AG09309 (cell line): ENCODE measurements at places on chromosomes 13 and 19.

GRCh38 chr13:58480061-58480460 lies 848.5 kb downstream of the PCDH17 start:
- no peak for DNase-seq

DNA sequence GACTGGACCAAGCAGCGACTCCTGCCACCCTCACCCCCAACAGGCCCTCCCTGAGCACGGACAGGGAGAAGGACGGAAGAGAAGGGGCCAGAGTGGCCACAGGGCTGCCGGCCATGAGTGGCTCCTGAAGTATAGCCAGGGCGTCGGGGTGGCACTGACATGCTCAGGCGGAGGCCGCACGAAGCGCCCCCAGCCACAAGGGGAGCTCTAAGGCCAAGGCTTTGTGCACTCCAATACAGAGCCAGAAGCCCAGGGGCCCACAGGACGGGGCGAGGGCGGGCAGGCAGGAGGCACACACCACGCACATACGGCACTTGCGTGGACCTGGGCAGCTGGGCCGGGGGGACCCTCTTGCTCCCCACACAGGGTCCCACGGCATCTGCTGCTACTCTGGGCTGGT lies 52.0 kb downstream of the KLF2 start:
- no peak for DNase-seq

- no peak for DNase-seq
Observed at GRCh38 chr13:50466456-50466855, 377.0 kb downstream of the DLEU7 start.

DNA sequence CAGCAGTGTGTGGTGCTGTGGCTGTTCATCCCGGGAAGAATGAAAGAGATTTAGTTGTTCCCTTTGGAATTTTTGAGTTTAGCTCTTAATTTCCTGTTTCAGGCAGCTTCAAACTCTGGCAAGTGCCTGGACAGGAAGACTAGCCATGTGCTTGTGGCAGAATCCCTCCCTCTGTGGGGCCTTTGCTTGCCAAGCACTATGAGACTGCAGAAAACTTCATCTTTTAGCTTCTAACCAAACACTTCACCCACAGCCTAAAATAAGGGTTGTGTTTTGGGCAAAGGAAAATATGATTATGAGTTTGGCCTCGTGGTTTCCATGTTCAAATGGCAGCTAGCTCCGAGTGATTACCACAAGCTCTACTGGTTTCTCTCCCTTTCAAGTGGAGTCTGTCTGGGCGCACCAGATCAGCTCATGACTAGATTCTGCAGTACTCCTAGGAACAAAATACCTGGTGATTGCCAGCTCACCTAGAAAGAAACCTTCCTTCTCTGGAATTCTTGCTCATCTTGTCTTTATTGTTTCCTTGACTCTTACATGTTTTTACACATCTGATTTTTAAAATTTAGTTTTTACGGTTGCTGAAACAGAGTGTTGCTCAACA lies 707.5 kb downstream of the SLITRK6 start:
- DNase-seq: no peak

- DNase-seq: no peak
Observed at GRCh38 chr13:86572115-86572514, 772.9 kb upstream of the SLITRK6 start.

DNA sequence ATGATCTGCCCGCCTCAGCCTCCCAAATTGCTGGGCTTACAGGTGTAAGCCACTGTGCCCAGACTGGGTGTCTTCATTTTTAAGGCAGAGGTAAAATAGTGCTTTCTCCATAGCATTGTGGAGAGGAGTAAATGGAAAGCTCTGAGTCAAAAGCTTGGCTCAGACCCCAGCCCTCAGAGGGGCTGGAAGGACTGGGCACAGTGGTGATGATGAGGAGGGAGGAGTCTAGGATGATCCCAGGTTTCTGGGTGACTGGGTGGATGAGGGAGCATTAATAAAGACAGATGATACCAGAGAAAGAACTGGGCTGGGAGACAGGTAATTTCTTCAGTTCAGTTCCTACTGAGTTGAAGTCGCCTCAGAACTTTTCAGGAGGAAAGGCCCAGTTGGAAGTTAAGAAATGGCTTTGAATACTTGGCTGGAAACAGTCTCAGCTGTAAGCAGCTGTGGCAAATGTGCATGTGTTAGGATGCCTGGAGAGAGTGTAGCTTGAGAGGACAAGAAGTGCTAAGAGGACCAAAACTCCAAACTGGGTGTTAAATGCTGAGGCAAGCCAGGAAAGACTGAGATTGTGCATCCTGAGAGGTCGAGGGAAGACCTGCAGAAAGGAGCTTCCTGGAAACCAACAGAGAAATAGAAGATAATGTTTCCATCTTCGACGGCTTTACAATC lies 37.1 kb upstream of the MEDAG start:
- no peak for DNase-seq

- DNase-seq: no peak
Observed at GRCh38 chr19:57053401-57053800, 66.4 kb upstream of the USP29 start.

DNA sequence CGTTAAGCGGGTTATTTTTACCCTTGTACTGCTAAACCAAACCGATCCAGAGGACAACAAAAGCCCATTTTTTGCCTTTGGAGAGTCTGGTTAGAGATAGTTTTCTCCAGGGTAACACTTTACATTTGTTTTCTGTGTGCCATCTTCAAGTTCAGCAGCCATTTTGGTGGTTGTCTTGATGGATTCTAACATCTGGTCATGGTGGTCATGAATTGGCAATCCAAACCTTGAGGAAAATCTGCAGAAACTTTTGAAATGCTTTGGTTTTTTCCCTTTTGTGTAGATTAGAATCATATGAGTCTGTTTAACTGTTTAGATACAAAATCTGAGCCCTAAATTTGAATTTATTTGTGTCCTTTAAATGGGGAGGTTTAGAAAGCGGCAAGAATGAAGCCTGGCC lies 16.6 kb downstream of the HNRNPM start:
- DNase-seq: no peak

DNA sequence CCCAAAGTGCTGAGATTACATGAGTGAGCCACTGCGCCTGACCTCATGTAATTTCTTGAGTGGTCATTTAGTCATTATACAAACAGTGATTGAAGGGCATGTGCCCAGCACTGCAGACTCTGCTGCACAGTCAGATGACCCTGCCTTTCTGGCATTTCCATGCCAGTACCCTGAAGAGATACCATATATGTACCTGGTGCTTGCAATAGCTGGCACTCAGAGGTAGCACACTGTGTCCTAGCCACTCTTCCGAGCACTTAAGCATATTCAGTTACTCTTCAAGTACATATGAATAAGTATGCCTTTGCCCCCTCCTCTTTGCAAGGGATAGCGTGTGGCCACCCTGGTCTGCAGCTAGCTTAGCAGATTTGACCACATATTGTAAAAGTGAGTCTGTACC lies 15.5 kb downstream of the STX10 start:
- no peak for DNase-seq

- peak; percentile 13 for DNase-seq
Observed at GRCh38 chr19:12090807-12091206, 26.3 kb downstream of the ZNF844 start.

- no peak for DNase-seq
Observed at GRCh38 chr13:109773276-109773675, 13.1 kb downstream of the IRS2 start.

DNA sequence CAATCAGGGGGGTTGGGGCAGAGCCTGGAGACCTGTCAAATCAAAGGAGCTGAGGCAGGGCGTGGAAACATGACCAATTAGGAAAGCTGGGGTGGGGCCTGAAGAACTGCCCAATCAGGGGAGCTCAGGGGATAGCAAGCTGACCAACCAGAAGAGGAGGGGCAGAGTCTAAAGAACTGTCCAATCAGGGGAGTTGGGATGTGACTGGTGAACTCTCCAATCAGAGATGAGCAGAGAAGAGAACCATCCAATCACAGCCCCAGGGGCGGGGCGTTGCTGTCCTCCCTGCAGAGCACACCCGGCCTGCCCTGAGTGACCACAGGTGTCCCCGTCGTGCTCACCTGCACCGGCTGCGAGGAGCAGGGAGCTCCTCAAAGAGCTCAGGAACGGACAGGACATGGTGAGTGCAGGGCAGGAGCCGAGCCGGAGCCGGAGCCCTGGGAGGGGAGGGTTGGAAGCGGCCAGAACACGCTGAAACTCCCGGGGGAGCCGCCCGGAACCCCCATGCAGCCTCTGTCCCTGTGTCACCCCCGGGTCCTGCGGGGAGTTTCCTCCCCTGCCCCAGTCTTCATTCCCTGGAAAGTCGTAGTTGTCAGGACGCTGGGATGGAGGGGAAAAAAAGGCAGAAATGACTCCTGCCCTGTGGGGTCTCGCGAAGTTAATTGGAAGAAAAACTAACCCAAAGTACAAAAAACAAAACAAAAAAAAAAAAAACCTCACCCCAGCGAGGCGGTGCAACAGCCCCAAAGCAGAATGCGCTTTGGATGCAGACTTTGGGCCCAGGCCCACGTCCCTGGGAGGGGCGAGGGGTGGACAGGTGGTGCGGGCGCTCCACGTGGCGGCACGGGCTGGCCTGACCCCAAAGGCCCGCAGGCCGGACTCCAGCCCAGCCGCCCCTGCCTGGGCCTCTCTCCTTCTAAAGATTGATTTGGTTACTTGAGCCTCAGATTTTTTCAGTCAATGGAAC lies at the start of gene ZNF556:
Gene ZNF556, plus strand, starts transcription at position 311 of the 967 bp plus-strand sequence. Its CDS starts 87 bp downstream, at position 398.
- no peak for DNase-seq

DNA sequence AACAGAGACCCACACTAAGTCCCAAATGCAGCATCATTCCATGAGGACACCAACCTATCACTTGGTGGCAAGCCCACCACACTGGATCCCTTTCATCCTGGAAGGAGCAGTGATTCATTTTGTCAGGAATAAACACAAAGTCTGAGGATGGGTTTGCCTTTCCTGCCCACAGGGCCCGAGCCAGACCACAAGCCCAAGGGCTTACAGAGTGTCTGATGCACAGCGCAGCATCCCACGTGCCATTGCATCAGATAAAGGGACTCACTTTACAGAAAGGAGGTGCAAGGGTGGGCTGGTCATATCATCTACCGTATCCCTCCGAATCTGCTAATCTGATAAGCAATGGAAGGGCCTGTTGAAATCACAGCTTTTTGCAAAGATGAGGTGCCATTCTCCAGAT lies 12.2 kb upstream of the KCTD15 start:
- no peak for DNase-seq
